ENCODE measurements at places on chromosomes 16 and 17.

GRCh38 chr17:36149296-36149820 lies 27.1 kb downstream of the TBC1D3B start:
- peak; percentile 53 for DNase-seq

DNA sequence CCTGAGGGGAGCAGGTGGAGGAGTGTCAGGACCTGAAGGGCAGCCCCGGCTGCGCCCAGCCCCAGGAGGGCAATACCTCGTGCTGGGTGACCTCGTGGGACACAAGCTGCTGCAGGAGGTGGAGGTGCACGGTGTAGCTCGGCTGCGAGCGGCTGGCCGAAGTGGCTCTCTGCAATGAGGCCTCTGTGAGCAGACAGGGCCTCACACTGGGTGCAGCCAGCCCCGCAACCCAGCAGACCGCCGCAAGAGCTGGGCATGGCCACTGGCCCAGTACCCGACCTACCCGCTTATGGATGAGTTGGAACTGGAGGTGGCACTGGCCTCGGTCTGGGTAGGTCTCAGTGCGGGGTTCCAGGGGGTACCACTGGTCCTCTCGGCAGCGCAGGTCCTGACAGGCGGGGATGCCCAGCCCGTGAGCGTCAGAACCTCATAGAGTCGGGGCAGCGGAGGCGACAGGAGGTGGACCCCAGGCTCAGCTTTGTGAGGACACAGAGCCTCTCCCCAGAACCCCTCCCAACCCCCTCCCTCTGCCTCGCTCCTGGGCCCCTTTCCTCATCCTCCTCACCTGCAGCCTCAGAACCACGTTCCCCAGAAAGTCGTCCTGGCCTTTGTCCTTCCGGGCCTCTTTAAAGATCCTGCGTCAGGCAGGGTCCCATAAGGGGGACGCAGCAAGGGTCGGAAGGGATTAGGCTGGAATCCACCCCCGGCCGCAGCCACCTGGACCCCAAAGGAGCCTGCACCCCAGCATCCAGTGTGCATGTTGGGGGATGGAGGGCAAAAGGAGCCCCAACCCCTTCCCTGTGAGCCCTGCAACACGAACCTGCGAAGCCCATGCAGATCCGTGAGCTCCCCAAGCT lies 4.0 kb downstream of the UNC13D start:
- DNase-seq: no peak

DNA sequence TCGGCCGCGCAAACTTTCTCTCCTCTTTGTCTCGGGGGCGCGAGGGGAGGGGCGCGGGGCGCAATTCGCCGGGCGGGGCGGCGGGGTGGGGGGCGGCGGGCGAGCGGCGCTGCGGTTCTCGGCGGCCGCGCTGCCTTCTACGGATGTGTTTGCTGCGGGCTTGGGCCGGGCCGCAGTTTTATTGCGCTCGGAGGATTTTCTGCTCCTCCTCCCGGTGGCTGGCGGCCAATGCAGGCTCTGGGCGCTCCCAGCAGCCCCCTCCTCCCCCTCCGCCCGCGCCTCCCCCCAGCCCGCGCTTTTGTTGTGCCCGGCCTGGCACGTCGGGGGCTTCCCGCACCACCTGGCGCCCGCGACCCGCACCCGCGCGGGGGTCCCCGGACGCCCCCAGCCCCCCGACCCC lies at the start of gene TIMP2:
Gene TIMP2, minus strand, starts transcription at position 154 of the 400 bp plus-strand sequence. CDS start 299 bp downstream, outside the sequence.
- DNase-seq: peak; percentile 8

GRCh38 chr17:61200339-61200715 lies 199.3 kb upstream of the TBX2 start:
- DNase-seq: no peak

DNA sequence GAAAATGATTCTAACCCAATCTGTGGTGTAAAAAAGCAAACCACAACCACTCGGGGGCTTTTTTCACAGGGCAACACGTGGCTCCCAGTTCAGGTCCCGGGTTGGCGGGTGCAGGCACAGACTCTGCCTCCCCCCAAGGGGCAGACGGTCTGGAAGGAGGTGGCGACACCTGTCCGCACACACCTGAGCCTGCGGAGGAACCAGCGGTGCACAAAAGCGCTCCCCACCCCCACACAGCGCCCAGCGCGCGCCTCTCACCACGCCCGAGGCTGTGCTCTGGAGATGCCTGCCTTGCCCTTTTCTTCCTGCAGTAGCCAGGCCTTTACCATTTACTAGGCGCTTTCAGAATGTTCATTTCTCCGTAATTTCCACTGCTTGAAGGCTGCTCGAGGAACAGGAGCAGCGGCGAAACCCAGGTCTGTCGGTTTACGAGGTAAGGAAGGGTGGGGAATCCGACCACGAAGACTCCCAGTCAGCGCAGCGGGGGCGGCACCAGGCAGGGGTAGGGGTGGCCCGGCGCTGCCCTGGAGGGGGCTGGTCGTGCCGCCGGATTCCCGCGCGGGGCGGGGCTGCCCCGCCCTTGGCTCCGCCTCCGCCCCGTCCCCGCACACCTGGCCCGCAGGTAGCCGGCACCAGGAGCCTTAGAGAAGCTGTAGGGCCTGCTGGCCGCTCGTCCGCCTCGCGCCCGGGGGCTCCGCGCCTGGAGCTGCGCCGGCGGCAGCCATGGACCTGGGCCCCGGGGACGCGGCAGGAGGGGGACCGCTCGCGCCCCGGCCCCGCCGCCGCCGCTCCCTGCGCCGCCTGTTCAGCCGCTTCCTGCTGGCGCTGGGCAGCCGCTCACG lies at the start of gene USP43:
Gene USP43, plus strand, starts transcription at position 608 of the 842 bp plus-strand sequence. Its CDS starts 116 bp downstream, at position 724.
- peak; percentile 31 for DNase-seq

DNA sequence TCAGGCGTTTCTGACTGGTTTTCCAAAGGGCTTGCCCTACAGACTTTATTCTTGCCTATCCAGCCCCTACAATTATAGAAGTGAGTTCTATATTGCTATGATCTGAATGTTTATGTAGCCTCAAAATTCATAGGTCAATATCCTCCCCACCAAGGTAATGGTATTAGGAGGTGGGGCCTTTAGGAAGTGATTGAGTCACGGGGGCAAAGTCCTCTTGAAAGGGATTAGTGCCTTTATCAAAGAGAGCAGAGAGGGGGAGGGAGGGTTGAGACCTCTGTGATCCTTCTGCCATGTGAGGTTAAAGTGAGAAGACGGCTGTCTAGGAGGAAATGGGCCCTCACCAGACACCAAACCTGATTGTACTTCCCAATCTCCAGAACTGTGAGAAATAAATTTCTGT lies 931 bp upstream of the CPHXL start:
- no peak for DNase-seq

DNA sequence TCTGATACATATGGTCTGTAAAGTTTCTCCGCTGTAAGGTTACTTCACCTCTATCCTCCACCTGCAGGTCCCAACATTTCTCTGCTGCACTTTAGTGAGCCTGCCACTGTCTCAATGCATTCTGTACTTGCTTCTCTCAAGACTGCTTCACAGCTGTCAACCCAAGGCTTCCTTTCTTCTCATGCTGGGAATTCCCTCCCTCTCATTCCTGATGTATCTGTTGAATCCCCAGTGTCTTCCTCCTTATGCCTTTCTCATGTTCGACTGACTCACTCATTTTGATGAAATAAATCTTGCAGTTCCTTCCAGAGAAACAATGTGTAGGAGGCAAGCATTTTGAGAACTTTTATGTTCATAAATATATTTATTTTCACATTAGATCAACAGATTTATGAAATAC lies 288.3 kb downstream of the CNTNAP4 start:
- DNase-seq: no peak

DNA sequence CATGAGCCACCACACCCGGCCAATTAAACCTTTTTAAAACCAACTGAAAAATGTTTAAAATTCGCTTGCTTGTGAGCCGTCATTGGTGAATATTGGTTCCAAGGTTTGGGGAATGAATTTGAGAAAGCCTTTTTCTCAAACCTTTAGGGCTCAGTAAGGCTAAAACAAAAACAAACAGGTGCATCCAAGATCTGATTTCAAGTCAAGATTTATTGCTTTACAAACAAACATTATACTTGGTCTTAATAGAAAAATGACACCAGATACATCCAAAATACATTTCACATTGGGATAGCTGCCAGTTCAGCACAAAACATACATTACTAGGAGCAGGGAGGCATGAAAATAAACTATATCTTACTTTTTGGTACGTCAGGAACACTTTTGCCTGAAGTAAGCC lies 5.4 kb downstream of the C17orf58 start:
- no peak for DNase-seq

GRCh38 chr16:27558932-27559331 lies 9.0 kb downstream of the KATNIP start:
- no peak for DNase-seq

DNA sequence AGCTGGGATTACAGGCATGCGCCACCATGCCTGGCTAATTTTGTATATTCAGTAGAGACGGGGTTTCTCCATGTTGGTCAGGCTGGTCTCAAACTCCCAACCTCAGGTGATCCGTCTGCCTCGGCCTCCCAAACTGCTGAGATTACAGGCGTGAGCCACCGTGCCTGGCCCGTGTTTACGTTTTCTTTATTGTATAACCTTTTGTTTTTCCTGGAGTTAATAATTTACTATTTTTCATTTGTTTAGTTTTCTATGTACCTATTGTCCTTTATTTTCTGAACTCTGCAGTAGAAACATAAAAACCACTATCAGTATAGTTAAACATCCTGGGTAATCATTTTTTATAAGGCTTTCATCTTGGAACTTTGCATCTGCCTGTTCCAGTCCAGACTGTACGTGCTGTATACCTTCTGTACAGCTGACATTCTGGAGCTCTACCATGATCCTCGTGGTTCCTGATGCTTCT lies 73.6 kb downstream of the PPM1E start:
- DNase-seq: no peak
